ENCODE measurements at places on chromosomes 2 and 18. TPM values are rescaled to one million over a fixed set of nuclear protein-coding genes. Genes with fewer than 3 reads are reported as not detected.

RMDN2 gene
- total RNA-seq = 9.6 TPM

TRIM43 gene
- total RNA-seq = not detected

SP140 gene
- 96.6 TPM for total RNA-seq

DSG1 gene
- total RNA-seq = not detected

CAPG gene
- total RNA-seq = 107 TPM

All from mononuclear cell (primary cell).